ENCODE measurements at places on chromosomes 11 and 22.

DNA sequence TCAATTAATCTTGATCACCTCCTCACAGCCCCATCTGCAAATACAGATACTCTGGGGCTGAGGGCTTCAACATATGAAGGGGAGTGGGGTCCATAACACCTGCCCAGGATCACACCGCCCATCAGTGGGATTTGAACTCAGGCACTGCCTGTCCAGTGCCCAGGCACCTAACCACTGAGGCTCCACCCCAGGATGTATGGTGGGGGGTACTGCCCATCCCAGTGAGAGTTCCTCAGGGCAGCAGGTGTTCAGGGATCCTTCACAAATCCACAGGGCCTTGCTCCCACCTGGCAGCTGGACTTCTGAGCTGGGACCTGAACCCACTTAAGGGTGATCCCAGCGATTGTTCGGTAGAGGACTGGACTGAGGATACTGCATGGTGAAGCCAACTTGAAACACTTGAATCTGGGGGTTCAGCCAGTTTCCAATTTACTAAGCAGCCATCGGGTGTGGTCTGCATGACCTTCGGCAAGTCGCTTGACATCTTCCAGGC is 33.3 kb downstream of the PRDM11 start:
- no peak for DNase-seq

DNA sequence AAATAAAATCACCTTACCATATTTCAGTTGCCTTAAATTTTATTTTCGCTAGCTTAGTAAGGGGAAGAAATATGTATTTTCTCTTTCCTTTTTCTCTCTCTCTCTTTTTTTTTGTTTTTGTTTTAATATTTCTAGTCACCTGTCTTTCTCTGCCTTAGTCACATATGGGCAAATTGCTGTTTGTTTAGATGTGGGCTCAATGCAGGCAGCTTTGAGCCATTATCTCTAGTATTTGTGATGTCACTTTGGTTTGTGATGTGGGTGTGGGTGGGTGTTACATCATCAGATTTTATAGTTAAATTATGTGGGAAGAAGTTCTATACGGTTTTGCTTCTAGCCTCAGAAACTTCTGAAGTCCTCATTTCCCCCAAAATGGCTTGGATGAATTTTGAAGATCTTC is at the start of gene C22orf31:
Gene C22orf31, minus strand, starts transcription at position 59 of the 400 bp plus-strand sequence. Its CDS starts 39 bp downstream, at position 20.
- no peak for DNase-seq

- no peak for DNase-seq
Observed at GRCh38 chr11:77198440-77198849, 70.4 kb downstream of the MYO7A start.

DNA sequence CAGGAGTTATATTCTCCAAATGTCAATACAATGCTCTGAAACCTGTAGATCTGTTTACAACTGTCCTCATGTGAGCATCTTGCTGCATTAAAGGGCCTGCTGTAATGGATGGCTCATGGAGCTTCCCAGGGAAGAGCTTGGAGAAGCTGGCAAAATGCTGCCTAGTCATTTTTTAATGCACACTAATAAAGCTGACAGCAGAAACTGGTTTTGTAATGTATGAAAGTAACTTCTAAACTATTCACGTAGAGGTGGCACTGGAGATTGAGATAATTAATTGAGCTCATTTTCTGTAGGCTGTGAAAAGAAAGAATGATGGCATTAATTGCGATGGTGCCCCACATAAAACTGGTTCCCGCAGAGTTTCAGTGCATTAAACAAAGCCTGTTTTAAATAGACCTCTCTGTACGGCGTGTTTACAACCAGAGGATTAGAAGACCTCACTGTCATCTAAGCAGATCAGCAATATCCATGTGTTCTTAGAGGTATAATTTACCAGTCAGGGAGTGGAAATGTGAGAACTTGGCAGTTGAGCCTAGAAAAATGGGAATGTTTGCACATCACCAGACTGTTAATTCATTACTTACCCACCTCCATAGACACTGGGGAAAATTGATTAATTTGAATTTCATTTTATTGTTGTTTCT is 16.0 kb downstream of the POLA2 start:
- DNase-seq: no peak

- no peak for DNase-seq
Observed at GRCh38 chr22:32957200-32957803, 100.9 kb downstream of the SYN3 start.

DNA sequence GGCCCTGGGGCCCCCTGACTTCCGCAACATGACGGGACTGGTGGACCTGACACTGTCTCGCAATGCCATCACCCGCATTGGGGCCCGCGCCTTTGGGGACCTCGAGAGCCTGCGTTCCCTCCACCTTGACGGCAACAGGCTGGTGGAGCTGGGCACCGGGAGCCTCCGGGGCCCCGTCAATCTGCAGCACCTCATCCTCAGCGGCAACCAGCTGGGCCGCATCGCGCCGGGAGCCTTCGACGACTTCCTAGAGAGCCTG is 992 bp downstream of the LRFN4 start:
- no peak for DNase-seq

- no peak for DNase-seq
Observed at GRCh38 chr11:44620328-44620725, 54.9 kb downstream of the CD82 start.

GRCh38 chr22:35795476-35795875 is 77.8 kb downstream of the APOL5 start:
- DNase-seq: no peak

DNA sequence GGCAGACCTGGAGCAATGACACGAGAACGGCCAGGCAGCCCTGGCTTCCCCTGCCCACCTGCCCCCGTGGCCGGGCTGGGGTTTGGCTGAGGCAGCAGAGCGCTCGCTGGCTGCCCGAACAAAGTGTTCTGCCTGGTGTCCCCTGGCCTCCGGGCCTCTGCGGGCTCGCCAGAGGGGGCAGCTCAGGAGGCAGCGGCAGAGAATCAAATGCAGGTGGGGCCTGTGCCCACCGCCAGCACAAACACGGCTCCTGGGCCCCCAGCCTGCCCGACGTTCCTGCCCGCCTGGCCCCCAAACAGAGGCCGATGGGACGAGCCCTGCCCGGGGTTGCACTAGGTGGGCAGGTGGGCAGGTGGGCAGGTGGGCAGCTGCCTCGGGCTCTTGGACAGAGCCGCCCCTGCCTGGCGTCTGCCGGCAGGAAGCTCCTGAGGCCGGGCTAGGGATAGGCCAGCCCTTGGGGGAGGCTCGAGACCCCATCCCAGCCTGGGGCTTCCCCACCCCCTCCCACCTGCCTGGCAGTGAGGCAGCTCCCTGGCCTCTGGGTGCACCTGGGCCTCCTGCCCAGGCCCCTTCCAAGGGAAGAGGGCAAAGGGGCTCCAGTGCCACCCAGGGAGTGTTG is 46.8 kb downstream of the CDKN1C start:
- no peak for DNase-seq

GRCh38 chr22:49301398-49302149 is 526.1 kb downstream of the BRD1 start:
- no peak for DNase-seq

- no peak for DNase-seq
Observed at GRCh38 chr22:28788601-28789000, 11.8 kb downstream of the XBP1 start.

DNA sequence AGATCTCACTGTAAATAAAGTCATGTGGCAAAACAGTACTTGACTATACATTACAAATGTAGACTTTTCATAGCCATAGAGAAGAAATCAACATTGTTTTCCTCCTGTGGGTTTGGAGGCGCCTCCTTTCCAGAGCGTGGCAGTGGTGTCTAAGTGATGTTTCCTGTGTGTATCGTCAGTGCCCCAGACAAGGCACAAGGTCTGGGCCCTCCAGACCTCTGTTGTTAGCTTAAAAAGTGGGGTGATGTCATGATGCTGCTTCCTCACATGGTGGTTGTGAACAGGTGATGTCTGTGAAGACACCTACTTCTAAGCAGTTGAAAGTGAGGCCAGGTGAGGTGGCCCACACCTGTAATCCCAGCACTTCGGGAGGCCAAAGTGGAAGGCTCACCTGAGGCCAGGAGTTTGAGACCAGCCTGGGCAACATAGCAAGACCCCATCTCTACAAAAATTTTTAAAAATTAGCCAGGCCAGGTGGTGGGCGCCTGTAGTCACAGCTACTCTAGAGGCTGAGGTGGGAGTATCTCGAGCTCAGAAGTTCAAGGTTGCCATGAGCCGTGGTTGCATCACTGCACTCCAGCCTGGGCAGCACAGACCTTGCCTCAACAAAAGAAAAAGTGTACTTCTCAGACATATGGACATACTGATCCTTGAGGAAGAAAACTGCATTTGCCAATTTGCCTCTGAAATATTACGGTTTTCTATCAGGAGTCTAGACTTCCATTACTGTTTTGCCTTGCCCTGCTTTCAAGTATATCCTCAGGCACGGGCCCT is 15.7 kb downstream of the NUP50 start:
- no peak for DNase-seq

- DNase-seq: no peak
Observed at GRCh38 chr11:12017865-12018453, 9.5 kb upstream of the DKK3 start.

- no peak for DNase-seq
Observed at GRCh38 chr22:26891429-26891828, 234.0 kb downstream of the MIAT start.

- DNase-seq: no peak
Observed at GRCh38 chr22:41415554-41415953, 31.0 kb downstream of the TOB2 start.

DNA sequence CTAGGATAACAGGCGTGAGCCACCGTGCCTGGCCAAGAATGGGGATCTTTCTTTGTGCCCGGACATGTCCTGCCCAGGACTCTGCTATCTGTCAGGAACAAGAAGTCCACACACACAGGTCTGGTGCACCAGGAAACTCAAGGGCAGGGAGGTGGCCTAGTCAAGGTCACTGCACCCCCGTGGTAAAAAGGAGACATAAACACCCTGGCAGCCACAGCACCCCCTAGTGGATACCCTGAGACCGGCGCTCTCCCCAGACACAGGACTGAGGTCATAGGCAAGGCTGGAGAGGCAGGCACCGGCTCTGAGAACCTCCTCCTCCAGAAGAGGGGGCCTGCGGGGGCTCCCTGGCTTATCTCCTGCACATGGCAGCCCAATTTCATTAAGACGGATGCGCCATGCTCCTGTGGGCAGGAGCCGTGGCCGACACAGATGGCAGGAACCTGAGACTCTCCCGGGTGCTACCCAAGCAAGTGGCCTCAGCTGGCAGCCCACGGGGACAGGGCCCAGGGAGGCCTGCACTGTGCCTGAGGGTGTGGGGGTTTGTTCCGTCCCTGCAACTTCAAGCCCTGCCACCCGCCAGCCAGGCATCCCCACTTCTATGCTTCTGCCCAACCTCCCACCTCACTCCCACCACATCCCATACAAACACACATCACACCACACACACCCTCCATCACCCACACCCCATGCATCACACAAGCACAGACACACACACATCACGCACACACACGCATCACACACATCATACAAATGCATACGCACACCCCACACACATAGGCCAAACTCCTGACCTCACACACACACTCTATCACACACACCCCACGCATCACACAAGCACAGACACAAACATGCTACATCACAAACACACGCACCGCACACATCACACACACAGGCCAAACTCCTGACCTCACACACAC is 19.6 kb downstream of the MACROD1 start:
- peak; percentile 27 for DNase-seq

- no peak for DNase-seq
Observed at GRCh38 chr22:50367778-50368500, 24.8 kb downstream of the PPP6R2 start.

DNA sequence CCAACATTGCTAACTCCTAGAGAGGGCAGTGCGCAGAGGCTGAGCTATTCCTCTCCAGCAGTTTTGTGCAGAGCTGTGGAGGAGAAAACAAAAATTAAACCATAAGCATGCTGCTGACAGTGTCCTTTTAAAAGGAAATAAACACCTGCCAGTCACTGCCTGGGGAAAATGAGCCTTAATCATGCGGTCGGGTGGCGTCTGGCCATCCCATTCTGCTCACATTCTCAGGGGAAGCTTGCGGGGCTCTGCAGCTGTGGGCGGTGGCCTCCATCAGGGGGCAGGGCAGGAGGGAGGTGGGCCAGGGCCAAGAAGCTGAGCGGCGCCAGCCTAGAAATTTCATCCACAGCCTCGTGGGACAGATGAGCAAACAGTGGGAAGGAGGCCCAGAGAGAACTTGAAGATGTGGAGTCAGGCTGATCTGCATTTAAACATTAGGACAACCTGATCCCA is 71.0 kb upstream of the TP53I11 start:
- no peak for DNase-seq

GRCh38 chr11:130163346-130164220 is 4.0 kb downstream of the ST14 start:
- DNase-seq: no peak

- DNase-seq: no peak
Observed at GRCh38 chr11:117176186-117176585, 2.4 kb upstream of the SIDT2 start.

DNA sequence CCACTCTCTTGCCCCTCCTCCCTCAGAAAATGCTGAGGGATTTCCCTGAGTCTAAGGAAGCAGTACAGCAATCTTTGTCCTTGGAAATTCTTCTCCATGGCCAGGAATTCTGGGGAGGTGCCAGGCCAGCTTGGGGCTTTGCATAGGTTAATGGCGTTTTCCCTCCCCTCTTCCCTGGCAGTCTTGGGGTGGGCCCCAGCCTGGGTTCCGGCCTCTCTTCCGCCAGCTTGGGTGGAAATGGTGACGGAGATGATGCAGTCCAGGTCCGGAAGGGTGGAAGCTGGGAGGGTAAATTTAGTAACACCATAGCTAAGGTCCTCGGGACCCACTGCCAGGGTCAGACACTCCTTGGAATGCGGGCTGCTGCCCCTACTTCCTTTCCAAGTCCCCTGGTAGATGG is 5.0 kb downstream of the PHLDB1 start:
- no peak for DNase-seq

DNA sequence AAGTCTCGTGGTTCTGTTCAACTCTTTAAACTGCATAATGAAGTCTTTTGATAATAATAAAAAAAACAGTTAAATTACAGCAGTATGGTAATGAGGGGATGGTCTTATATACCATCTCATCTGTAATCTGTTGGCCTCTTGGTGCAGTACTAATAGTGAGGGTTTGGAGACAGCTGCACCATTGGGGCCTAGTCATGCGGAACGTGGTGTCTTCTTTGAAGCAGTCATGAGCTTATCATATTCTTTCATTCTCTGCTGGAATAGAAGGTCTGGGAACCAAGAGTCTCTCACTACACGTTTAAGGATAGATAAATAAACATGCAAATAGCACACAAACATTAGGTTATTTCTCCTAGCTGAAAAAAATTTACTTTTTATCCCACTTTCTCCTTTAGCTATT is 40.9 kb upstream of the OR9Q1 start:
- no peak for DNase-seq

DNA sequence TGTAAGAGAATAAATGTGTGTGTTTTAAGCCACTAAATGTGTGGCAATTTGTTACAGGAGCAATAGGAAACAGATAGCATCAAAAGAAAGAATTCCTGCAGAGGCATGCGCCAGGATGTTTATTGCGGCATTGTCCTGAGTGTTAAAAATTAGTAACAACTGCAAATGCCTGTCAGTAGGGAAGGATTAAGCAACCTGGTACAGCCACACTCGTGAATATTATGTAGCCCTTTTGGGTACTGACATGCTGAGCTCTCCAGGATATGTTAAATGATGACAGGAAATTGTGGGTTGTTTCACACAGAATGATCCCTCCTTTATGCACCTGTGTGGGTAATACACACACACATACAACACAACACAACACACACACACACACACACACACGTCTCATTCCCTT is 69.7 kb upstream of the MYOD1 start:
- no peak for DNase-seq

GRCh38 chr11:46290598-46291309 is 13.3 kb downstream of the CREB3L1 start:
- DNase-seq: no peak
